ENCODE measurements at places on chromosomes 11 and 22. TPM values are rescaled to one million over a fixed set of nuclear protein-coding genes. Genes with fewer than 3 reads are reported as not detected.
A peak's percentile ranks its signal among the peaks of the same experiment; 100 is the strongest.

DNA sequence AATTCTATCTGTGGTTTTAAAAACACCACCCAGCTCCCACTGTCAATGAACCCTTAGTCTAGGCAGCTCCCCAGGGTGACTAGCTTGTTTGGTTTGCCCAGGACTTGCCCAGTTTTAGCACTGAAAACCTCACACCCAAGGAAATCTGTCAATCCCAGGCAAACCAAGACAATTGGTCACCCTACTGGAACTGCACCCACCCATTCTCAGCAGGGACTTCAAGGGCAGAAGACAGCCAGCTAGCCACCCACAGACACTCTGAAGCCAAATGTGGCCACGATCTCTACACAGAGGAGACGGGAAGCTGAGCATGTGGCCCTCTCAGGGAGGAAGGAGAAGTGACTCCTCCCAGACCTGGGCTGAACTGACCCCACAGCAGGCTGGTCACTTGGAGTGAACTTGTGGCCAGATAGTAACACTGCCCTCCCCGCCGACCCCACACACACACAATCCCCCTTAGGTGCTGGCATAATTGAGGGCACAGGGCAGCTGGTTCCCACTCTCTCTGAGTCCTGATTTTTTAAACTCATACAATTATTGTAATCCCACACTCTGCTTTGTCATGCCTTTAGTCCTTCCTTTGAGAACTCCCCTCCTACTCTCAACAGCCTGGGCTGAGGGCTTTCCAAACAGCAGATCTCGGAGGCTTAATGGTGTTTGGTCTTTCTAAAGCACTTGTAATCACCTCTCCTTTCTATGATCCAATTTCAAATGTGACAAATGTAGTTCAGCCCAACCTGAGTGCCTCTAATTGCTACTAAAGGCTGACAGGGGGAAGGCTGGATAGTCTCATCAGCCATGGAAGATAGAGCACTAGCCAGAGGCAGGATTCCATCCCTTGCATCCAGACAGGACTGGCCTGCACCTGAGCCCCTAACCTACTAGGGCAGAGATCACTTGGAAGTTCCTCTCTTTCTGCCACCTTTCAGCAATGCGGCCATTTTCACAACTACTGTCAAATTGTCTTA is 74.7 kb upstream of the DRD2 start:
- H3K4me3 ChIP-seq = no peak overlapping the region
- no peaks in the 10 kb centered on the region for H3K4me1 ChIP-seq
- no peak overlapping the region for H3K27ac ChIP-seq
- H3K27me3 ChIP-seq = no peaks in the 10 kb centered on the region

Gene DDIAS
- 0.55 TPM for total RNA-seq

DNA sequence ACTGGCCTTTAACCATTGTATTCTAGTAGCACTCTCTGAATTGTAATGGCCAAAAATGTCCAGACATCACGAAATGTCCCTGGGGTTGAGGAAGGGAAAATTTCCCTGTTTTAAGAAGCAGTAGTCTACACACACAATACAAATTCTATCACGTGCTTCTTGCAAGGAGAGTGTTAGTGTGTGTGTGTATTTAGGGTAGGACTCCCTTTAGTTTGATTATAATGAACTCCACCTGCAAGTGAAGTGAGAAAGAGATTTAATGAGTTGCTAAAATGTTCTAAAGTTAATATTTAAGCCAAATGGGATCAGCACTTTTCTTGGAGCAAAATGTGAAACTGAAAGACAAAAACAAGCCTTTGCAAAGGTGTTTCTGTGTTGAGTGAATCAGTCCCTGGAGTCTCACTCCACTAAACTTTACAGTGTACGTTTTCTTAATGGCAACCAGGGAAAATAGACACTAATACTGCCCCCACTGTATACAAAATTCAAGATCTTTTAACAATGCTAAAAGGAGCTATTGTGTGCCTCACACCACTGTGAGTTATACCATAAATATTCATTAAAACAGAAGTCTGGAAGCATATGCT is 590.3 kb upstream of the TENM4 start:
- no peak for DNase-seq
- H3K27ac ChIP-seq = no peak overlapping the region

GRCh38 chr11:61791737-61792309 is 576 bp downstream of the TMEM258 start:
- no peaks in the 10 kb centered on the region for H3K27me3 ChIP-seq
- H3K36me3 ChIP-seq = peaks cover 13% of the 10 kb centered on the region
- no peak for DNase-seq
- peak overlapping the region; percentile 73 for H3K4me3 ChIP-seq
- H3K4me1 ChIP-seq = peaks cover 8% of the 10 kb centered on the region

DNA sequence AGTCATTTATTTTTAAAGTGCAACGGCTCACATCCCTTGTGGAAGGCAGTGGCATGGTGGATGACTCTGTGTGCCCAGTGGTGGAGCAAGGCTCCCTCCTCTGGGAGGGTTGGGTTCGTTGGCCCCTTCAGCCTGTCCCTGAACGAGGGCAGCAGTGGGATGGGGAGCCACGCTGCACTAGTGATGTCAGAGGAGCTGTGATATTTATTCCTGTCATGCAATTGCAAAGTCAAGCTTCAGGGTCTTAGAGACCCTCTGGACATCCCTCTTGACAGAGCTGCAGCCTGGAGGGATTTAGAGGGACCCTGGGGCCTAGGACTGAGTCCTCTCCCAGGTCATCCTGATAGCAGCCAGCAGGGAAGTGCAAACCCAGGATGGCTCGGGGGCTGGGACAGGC is 78.2 kb upstream of the NARS2 start:
- no peaks in the 10 kb centered on the region for H3K4me1 ChIP-seq
- H3K27ac ChIP-seq = no peak overlapping the region
- H3K27me3 ChIP-seq = no peaks in the 10 kb centered on the region
- no peak for DNase-seq

DNA sequence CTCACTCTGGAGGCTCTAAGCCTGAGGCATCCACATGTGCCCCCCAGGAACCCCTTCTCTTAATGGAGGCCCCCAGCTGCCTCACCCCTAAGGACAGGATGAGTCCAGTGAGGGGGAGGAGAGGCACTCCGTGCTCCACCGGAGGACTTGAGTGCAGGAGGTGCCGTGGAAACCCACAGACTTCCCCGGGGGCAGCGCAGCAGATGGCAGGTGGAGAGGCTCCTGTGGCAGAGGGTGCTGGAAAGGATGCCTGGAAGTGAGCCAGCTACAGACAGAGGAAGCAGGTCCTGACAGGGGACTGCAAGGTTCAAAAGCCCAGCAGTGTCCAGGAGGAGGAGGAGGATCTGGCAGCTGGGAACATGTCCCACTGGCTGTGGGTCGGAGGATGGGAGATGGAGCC is 1384.0 kb downstream of the TBC1D22A start:
- no peaks in the 10 kb centered on the region for H3K27me3 ChIP-seq
- H3K36me3 ChIP-seq = no peaks in the 10 kb centered on the region
- H3K27ac ChIP-seq = no peak overlapping the region
- H3K4me3 ChIP-seq = no peak overlapping the region

DNA sequence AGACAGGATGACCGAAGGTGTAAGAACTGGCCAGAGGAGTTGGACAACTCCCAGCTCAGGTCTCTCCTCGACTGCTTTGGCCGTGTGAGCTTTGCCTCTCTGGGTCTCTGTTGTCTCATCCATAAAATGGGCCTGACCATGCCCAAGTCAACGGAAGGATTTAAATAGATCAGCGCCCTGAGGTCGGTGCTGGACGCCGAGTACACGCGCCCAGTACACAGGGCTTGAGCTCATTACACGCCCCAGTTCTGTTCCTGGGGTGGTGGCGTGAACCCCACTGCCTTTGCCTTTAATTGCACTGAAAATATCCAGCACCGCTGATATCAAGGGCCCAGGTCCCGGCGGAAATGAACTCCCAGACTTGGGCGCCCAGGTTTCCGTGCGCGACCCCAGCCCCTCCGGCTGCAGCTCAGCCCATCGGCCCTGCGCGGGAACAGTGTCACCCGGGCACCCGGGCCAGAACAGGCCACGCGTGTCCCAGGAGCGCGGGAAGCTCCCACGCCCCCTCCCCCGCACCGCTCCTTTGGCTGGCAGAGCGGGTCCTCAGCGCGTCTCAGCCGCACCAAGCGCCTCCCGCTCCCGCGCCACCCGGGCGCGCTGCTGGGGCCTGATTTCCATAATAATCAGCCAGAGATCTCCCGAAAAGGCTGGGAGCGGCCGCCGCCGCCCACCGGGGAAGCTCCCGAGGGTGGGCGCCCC is 42.2 kb downstream of the CYTH4 start:
- H3K27ac ChIP-seq = no peak overlapping the region
- H3K36me3 ChIP-seq = no peaks in the 10 kb centered on the region
- no peak overlapping the region for H3K4me3 ChIP-seq
- H3K27me3 ChIP-seq = peaks cover 65% of the 10 kb centered on the region

Gene OVCH2
- total RNA-seq = not detected

Gene TREH
- total RNA-seq = not detected

Data from T-cell (primary cell).